ENCODE measurements at places on chromosomes 13 and 19.

- no peak for DNase-seq
These were observed 9.4 kb upstream of the LRRC63 start for GRCh38 chr13:46202188-46202795.

DNA sequence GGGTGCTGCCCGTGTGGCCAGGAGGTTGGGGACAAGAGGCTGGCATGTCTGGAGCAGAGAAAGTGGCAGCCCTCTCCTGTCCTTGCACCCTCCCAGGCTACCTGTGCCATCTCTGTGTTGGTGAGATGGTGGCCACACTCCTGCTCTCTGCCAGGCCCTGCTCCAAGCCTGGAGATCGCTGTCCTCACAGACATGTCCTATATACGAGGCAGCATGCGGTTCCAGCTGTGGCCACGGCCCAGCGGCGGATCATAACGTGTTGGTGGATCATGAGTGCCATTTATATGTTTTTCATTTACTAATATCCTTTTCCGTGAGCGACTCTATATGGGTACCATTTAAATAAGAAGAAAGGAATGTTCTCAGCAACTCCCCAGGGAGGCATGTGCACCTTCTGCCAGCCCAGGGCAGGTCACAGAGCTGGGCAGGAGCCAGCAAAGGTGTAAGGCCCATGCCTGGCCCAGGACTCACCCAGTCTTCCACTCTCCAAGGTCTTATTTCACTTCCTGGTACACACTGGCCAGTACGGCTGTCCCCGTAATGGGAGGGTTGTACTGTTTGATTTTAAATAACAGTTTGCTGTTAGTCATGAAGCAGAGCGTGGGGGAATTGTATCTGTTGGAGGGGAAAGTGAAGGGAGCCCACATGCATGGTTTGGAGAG lies 47.2 kb upstream of the LDLR start:
- DNase-seq = no peak

- DNase-seq = no peak
These were observed 127.4 kb downstream of the DCT start for GRCh38 chr13:94352057-94352456.

GRCh38 chr13:99758460-99759162 lies 213.0 kb downstream of the ZIC5 start:
- no peak for DNase-seq

GRCh38 chr13:41434831-41435520 lies 22.4 kb upstream of the RGCC start:
- no peak for DNase-seq

DNA sequence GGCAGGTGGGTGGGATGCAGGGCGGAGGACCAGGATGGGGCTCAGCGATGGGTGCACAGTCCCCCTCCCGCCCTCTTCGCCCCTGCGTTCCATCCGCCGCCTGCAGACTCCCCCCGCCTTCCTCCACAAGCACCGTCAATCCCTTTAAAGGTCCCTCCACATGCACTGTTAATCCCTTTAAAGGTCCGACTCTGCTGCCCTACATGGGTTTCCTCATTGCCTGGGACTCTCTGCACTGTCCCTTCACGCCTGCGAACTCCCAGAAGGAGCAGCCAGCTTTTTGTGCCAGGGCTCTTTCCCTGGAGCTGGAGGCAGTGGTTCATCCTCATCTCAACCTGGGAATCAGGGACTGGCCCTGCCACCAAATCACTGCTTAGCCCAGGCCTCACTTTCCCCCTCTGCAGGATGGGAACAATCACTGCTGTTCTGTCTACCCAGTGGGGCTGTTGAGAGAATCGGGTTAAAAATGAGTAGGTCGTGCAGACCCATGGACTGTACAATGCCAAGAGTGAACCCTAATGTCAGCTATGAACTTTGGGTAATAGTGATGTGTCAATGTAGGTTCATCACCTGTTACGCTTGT lies 20.4 kb downstream of the ZNF574 start:
- no peak for DNase-seq

- no peak for DNase-seq
These were observed 122.9 kb upstream of the MAB21L1 start for GRCh38 chr13:35599384-35599783.

- no peak for DNase-seq
These were observed 10.3 kb downstream of the GJB6 start for GRCh38 chr13:20221772-20222171.

DNA sequence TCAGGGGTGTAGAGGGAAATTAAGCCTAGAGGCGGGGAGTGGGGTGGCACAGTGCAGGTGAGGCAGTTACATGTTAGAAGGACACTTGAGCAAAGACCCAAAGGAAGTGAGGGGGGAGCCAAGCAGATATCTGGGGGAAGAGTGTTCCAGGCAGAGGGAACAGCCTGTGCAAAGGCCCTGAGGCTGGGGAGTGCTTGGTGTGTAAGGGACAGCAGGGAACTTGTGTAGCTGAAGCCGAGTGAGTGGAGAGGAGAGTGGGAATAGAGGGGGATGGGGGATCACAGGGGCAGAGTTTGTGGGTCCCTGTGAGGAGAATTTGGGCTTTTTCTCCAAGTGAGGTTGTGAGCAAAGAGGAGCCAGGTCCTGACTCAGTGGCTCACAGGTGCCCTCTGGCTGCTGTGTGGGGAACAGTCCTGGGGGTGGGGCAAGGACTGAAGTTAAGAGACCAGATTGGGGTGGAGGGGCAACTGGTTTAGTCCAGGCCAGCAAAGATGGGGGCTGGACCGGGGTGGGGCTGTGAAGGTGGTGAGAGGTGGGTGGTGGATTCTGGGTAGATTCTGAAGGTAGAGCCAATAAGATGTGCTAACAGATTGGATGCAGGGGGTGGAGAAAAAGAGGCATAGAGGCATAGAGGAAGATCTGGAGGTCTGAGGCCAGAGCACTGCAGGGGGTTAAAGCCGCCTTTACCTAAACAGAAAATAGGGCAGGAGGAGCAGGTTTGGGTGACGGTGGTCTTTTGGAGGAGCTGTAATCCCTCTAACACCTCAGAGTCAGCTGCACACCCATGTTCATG lies 75.3 kb downstream of the CACNA1A start:
- no peak for DNase-seq
